Activated T-helper 1 cell treated with Interleukin-2 at 50 U/mL for 16 hours (primary cell): ENCODE measurements at places on chromosomes 3 and 15.

- DNase-seq = peak; percentile 0
Observed at GRCh38 chr15:100438570-100438969, 90.2 kb downstream of the CERS3 start.

DNA sequence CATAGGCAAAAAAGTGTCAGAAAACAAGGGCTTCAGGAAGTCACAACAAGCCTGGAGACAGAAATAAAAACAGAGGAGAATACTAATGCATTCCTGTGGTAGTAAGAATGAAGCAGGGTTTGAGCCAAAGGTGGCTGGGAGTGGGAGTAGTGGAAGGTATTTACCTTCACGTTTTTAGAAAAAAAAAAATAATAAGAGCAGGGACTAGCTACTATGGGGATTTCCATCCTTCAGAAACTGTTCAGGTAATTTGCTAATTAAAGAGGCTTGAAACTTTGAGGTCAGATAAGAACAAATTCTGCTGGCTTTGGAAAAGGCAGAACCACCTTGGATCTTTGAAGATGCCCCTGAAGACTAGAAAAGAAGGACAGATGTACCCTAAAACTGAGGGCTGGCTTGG, 18.4 kb downstream of the ILDR1 start:
- no peak for DNase-seq

- no peak for DNase-seq
Observed at GRCh38 chr15:39198044-39199000, 382.6 kb upstream of the THBS1 start.

GRCh38 chr15:42352401-42352800, 6.9 kb upstream of the CAPN3 start:
- DNase-seq = no peak

DNA sequence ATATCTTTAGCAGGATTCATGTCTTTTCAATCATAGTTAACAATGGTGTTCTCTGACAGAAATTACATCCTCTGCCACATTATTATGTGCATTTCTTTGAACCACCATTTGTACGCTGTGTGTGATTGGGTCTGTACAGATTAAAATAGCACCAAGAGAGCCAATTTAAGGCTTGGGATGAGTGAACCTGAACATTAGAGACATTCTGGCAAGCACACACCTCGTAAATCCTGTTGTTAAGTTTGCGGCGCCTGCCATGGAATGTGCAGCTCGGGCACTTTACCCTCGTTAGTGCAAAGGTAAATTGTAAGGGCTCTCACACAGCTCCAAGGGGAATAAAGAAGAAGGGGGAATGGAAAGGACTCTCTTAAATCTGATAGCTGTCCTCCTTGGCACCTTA, 482.4 kb upstream of the DPPA4 start:
- no peak for DNase-seq

DNA sequence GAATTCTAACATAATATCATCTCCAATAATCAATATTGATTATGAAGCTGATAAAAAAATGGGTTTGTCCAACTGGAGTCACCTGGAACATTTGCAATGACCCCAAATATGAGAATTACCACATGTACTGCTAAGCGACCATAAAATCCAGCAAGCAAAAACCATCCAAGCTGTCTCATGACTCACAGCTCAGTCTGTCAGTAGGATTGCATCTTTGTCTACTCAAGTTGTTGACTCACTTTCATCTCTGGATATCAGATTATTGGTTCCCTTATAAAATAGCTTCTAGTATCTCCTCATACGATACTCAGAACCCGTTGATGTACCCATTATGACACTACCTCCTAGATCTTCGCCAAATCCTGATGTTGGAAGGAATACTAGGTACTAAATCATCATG, 209.8 kb upstream of the ATP11B start:
- DNase-seq = no peak

DNA sequence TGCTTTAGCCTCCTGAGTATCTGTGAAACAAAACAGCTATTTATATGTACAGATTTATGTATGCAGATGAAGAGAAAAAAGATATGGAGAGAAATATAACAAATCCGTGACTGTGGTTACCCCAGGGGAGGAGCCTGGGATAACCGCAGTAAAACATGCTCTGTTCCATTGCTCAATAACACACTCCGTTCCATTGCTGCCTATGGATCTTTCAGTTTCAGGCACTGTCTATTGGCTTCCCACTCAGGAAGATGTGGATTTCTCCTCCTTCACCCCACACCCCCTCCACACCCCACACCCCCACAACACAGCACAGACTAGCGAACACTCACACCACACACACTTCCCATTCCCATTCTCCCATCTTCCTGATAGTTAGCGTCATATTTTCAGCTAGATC, 47.9 kb downstream of the CDCP1 start:
- DNase-seq = no peak

- no peak for DNase-seq
Observed at GRCh38 chr15:76588811-76589747, 252.5 kb downstream of the ISL2 start.

GRCh38 chr3:190621927-190622326, 108.0 kb downstream of the IL1RAP start:
- no peak for DNase-seq

DNA sequence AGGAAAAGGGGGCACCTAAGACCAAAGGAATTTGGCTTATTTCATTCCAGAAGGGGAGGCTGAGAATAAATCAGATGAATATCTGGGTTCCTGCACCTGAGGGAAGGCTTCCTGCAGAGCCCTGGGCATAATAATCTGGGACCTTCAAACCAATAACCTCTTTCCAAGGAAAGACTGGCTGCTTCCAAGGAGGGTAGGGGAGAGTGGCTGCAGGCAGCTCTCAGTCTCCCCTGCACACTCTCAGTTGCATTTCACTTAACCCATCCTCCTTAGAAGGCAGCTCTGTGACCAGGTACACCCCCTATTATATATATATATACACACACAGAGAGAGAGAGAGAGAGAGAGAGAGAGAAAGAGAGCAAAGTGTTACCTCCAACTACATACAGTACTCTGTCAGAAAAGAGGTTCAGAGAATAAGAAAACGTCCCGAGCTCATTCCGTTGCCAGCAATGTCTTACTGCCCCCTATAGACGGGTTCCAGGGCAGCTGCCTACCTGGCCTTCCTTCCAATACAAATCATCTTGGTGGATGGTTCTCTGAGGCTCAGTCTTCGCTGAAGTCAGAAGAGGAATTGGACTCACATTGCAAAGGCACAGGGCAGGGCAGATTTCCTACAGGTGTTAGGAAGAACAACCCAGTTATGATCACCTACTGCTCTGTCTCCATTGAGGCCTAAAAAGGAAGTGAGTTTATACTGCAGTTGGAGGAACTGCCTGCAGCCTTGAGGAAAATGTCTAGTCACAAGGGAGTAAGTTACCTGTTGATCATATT, 26.1 kb downstream of the CAPN3 start:
- DNase-seq = no peak

- DNase-seq = no peak
Observed at GRCh38 chr3:147408188-147409100, 721 bp upstream of the ZIC1 start.

DNA sequence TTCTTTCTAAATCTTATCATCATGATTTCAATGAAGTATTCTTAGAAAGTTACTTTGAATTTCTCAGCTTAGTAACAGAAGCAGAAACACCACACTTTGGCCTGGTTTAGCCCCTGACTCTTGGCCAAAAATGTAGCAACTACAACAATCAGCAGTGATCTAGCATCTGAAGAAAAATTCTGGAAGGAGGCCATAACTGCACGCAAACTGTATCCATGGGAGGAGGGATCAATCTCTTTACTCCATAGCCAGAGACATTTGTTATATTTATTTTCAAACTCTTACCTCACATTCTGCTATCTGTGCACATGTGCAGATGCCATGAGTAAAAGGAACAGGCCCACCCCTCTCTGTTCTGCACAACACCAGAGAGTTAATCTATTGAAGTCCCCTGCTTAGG, 251.0 kb upstream of the P2RY1 start:
- DNase-seq = no peak

DNA sequence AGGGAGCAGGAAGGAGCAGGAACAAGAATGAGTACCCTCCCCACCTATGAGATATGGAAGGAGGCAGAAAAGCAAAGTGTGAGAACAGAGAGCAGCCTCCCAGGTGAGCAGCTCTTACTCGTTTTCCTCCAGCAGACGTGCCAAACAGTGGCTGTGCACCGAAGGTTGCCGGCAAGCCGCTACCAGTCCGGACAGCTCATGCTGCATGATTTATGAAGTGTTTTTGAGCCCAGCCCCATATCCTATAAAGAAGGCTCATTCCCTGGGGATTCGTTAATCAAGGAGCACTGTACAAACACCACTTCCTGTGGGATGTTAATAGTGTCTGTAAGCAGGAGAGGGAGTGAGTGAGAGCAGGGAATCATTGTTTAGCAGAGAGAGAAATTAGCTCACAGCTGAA, 118.3 kb upstream of the FOXB1 start:
- no peak for DNase-seq

GRCh38 chr3:189502676-189503257, 128.4 kb upstream of the TP63 start:
- DNase-seq = no peak

DNA sequence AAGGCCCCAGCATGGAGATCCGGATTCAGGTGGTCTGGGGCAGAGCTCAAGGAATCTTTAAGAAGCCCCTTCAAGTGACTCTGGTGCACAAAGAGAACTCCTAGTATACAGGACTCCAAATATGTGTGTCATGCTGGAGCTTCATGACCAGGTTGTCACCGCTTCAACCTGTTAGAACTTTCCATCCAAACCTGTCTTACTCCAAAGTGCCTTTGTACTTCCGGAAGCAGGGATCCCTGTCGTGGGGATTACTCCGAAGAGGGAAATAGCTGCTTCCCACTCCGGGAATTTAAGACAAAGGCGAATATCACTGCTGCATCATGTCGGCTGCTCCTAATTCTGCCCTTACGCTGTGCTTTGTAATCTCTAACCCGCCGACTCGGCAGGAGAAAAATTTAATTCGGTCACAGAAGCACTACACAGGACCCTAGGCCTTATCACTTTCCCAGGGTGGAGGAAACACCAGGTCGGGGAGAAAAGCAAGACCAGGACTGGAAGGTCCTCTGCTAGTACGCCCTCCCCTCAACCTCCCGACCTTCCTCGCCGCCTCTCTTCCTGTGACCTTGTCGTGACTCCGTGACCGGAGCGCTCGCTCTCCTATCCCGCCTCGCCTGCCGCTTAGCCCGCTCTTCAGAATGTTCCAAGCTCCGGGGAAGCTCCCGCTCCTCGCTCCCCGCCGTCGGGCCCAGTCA, 730 bp downstream of the HIGD1A start:
- peak; percentile 5 for DNase-seq

DNA sequence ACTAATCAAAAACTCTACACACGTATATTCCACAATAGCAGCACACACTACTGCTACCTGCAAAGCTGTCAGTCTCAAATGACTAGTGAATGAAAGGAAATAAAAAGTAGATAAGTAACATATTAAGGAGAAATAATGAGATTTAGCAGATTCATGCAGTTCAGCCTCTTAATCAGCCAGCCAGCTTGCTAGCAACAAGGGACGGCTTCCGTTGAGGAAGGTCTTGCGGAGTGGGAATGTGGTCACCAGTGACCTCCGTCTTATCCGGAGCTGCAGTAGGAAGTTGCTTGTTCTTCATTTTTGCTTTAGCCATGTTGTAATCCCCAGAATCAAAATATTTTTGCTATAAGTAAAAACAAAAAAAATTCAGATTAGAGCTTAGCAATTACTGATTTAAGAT, 17.1 kb downstream of the ARPP19 start:
- no peak for DNase-seq

GRCh38 chr3:99933971-99934750, 116.5 kb downstream of the CMSS1 start:
- no peak for DNase-seq

DNA sequence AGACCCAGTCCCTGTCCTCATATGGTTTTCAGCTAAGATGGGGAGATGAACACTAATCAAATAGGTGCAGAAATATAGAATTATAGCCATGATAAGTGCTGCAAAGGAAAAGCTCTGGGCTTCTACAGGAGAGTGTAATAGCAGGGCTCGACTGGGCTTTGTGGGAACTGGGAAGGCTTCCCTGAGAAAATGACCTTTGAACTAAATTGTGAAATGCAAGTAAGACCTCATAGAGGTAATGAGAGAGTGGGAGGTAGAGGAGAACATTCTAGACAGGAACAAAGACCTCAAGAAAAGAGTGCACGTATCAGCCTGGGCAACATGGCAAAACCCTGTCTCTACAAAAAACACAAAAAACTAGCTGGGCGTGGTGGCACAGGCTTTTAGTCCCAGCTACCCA, 231.6 kb downstream of the ABHD5 start:
- DNase-seq = no peak

GRCh38 chr15:67018026-67018425, 47.4 kb upstream of the SMAD3 start:
- no peak for DNase-seq

DNA sequence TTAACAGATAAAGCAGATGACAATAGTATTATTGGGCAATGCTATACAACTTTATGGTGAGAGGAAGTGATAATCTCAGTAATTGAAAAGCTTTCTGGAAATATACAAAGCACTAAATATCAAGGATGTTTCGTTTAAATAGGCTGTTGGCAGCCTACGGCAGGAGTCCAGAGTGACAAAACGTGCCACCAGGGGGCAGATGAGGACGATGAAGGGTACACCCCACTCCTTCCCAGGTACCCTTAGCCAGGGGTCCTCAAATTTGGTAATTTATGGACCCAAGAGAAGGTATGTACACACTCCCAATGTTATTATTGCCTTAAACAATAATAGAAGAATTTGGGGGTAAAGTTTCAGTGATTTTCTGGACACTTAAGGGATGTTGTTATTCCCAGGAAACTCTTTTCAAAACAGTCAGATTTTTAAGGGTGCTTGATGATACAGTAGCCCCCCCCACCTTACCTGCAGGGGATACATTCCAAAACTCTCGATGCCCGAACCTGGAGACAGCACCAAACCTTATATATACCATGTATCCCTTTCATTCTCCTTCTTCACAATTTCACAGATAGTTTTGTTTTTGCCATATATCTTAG, 1.4 kb upstream of the MAGEL2 start:
- DNase-seq = no peak

DNA sequence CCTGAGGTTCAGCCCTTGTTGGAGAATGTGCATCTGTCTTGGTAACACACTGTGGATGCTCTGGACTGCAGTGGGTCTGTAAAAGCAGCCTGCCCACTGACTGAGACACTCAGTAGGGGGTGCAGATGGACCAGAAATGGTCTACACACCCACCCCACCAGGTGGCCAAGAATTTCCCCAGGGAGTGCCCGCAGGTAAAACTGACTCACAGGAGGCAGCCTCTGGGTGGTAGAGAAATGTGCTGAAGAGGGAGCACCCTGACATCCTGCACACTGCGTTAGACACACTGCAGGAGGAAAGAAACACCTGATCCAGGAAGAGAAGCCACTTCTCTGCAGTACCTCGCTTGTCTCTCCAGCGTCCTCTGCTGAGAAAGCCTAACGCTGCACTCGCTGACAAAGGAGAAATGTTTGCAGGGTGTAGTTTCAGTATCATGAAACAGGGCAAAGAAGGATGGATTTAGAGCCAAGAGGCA, 109.5 kb upstream of the ABHD17C start:
- no peak for DNase-seq

- DNase-seq = no peak
Observed at GRCh38 chr15:69868756-69869155, 229.0 kb downstream of the TLE3 start.

- DNase-seq = no peak
Observed at GRCh38 chr3:190121383-190121782, 686 bp upstream of the P3H2 start.
